ENCODE measurements at places on chromosomes 12 and 14.

DNA sequence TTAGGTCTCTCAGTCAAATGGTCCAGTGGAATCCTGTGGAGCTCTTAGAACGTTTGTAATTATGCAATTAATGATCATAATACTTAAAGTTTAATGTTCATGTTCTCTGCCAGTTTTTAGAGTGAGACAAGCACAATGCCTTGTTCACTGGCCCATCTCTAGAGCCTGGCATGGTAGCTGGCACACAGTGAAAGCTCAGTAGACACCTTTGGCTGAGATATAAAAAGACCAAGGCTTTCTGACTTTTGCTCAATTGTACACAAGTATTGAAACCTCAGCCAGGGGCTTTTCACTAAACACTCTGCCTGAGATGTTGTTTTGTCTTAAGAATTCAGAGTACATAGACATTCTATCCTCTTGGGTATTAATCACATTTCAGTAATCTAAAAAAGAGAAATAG lies 241.8 kb upstream of the ATP2B1 start:
- DNase-seq, result no peak

- no peak for DNase-seq
These were observed 862 bp upstream of the HOTAIR start for GRCh38 chr12:53975479-53976152.

DNA sequence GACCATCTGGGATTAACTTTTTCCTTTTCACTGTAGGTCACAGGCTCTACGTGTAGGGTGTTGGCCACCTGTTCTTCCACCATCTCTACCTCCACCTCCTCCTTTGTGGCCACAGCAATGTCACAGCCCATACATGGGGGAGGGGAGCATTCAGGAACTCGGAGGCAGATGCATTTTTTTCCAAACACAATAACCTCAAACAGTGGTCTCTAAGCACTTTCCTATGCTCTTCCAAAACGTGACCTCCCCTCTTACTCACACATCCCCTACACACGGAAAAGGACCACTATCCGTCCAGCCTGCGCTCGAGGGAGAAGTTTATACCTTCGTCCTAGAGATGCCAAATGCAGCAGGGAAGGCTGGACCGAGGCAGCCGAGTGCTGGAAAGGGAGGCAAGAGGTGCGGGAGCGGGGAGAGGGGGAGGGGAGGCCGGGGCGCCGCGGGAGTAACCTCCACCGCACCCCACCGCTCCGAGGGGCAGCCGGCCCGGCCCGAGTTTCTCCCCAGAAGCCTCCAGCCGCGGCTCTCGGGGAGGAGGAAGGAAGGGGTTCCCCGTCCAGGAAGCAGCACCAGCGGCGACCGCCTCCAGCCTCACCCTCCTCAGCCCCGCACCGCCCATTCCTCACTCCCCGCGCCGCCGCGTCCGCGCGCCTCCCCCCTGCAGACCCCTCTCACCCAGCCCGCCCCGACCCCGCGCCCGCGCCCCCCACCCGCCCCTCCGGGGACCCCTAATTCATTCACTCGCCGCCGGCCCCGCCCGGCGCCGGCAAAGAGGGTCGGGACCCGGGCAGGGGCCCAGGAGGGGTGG lies 594 bp downstream of the KRAS start:
- peak; percentile 78 for DNase-seq

GRCh38 chr14:21053184-21054122 lies 4.2 kb upstream of the RNASE8 start:
- DNase-seq, result no peak

- DNase-seq, result no peak
These were observed 5.5 kb upstream of the PAX9 start for GRCh38 chr14:36655963-36656686.
